ENCODE measurements at places on chromosomes 6 and 20. TPM values are rescaled to one million over a fixed set of nuclear protein-coding genes. Genes with fewer than 3 reads are reported as not detected.

The IP6K3 gene
- not detected for total RNA-seq

The CALHM6 gene
- total RNA-seq, result 4.2 TPM

The HLA-DMA gene
- 0.43 TPM for total RNA-seq

The FOXS1 gene
- total RNA-seq, result 0.43 TPM

The THBS2 gene
- total RNA-seq, result 0.26 TPM

The SCUBE3 gene
- total RNA-seq, result 1.0 TPM

The ATP9A gene
- total RNA-seq, result 60.3 TPM

The AFG1L gene
- 2.9 TPM for total RNA-seq

The TRIM31 gene
- total RNA-seq, result not detected

The CDH22 gene
- total RNA-seq, result 0.09 TPM

The CAPN11 gene
- total RNA-seq, result not detected

The GLP1R gene
- total RNA-seq, result not detected

The RBBP8NL gene
- total RNA-seq, result not detected

The FOXF2 gene
- under 0.01 TPM for total RNA-seq

The EEF1A2 gene
- 7.9 TPM for total RNA-seq

The OR2B2 gene
- total RNA-seq, result not detected

The TOX2 gene
- 0.43 TPM for total RNA-seq

The CAGE1 gene
- 0.11 TPM for total RNA-seq

The CLDN20 gene
- total RNA-seq, result not detected

The OGFR gene
- 20.2 TPM for total RNA-seq

The ESR1 gene
- not detected for total RNA-seq

The DEFB118 gene
- not detected for total RNA-seq

Measured in dermis lymphatic vessel endothelial cell (primary cell).